ENCODE measurements at places on chromosomes 5 and 9.
A peak's percentile ranks its signal among the peaks of the same experiment; 100 is the strongest.

DNA sequence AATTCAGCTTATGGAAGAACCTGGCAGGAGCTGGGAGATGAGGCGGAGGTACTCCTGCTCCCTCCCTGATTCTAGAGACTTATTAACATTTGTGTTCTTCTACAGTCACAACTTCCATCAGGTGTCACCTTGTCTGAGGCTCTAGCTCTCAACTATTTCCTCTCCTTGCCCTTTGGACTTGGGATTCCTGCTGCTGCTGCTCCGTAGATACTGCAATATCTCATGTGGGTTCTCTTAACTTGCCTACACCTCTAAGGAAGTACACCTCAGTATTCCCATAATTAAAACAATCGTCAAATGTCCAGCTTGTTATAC is 21.2 kb downstream of the ANXA1 start:
- DNase-seq: no peak

GRCh38 chr5:116559673-116560164 is 14.9 kb downstream of the SEMA6A start:
- no peak for DNase-seq

DNA sequence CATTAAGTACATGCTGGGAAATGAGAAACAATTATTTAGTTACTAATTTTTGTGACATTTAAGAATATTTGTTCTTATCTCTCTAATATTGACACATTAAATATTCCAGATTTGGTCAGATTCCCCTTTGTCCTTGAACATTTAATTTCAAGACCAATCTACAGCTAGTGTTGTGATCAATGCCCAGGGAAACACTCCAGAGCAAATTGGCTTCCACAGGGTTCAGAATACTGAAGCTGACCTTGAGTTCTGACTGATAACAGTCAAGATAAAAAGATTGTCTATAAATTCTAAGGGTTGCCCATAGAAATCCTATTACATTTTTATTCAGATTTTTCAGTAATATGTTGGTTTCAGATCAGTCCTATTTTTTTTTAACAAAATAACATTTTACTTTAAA is 31.3 kb downstream of the ZFYVE16 start:
- no peak for DNase-seq

- no peak for DNase-seq
Measured at GRCh38 chr5:148002451-148002850, 61.3 kb upstream of the SPINK5 start.

DNA sequence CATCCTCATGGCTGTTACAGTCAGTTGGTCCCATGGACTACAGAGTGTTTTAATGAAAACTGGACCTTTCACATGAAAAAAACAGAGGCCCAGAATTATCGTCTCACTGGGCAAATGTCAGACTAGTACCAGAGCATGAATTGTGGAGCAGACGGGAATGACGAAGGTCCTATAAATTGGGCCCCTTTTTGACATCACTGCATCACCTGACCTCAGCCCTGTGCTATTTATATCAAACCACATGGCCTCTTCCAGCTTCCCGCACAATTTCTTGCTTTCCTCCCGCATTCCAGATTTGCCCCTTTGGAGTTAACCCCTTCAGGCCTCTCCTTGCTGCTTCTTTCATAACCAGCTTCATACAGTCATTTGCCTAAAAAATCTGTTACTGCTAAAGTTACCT is 301.7 kb downstream of the ATPSCKMT start:
- DNase-seq: no peak

DNA sequence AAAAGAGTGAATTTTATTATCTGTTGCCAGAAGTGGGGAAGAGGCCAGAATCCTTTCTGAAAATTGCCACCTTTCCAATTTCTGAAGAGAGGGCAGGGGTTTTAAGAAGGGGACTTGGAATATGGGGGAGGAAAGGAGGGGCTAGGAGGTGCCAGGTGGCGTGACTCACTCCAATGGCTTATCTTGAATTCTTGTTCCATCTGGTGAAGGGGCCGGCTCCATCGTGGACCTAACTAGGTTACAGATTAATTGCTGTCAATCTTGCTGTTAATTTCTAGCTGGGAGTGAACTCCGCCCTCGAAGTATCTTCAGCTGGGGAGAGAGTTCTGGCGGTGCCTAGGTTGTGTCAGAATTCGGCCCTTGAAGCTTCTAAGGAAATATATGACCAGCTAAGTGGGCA is 138.7 kb downstream of the YTHDC2 start:
- DNase-seq: no peak

DNA sequence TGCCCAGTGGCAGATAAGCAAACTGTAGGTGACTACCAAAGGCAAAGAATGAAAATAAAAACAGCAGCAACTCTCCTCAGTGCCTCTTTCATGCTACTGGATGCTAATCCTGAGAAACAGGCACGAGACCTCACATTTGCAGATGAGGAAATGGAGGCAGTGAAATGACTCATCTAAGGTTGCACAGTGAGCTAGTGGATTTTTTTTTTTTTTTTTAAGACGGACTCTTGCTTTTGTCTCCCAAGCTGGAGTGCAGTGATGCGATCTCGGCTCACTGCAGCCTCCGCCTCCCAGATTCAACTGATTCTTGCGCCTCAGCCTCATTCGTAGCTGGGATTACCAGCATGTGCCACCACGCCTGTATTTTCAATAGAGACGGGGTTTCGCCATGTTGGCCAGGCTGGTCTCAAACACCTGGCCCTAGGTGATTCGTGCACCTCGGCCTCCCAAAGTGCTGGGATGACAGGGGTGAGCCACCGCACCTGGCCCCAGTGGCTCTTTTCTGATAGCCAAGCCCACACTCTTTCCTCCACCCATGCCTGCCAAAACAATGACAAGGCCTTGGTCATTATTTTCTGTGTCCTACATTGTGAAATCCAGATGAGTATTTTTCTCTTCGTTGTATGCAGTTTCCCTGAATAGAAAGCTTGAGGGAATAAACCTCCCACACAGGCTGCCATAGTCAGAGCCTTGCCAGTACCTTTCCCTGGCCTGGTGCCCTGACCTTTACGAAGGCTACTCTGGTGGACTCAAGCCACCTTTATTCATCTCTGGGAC is 19.2 kb downstream of the DOCK2 start:
- DNase-seq: no peak

GRCh38 chr9:136795000-136795348 is 1.2 kb upstream of the CCDC183 start:
- DNase-seq: no peak

- DNase-seq: no peak
Measured at GRCh38 chr5:1441166-1441865, 3.9 kb downstream of the SLC6A3 start.

- no peak for DNase-seq
Measured at GRCh38 chr5:119080936-119081335, 10.0 kb downstream of the DMXL1 start.

DNA sequence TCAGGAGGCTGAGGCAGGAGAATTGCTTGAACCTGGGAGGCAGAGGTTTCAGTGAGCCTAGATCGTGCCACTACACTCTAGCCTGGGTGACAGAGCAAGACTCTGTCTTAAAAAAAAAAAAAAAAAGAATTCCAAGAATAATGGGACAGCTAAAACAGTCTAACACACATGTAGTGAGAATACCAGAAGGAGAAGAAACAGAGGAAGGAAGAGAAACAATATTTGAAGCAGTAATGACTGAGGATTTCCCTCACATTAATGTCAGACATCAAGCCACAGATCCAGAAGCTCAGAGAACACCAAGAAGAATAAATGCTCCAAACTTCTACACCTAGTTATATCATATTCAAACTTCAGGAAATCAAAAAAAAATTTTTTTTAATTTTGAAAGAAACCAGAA is 47.1 kb upstream of the EFNA5 start:
- no peak for DNase-seq

DNA sequence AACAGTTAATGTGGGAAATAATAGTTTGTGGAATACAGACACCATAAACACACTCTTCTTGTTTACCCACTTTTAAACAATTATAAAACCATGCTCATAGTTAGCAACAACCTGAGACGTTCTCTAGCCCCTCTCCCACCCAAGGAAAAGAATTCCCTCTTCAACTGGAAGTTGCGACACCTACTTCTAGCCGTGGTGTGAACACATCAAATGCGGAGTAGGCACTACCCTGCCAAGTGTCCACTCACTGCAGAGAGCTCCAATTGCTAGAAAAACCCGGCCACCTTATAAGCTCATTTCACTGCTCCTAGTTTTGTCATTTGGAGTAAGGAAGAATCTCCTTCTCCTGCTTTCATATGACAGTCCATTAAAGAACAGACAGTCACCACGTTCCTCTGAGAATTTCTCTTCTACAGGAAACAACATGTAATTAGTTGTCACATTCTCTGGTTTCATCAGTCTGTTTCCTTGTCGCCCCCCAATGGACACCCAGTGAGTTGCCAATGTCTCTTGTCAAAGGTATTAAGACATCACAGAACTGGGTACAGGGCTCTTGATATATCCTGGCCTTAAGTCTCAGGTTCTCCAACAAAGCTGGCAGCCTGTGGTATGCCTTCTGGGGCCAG is 47.3 kb downstream of the PRLR start:
- peak; percentile 31 for DNase-seq

DNA sequence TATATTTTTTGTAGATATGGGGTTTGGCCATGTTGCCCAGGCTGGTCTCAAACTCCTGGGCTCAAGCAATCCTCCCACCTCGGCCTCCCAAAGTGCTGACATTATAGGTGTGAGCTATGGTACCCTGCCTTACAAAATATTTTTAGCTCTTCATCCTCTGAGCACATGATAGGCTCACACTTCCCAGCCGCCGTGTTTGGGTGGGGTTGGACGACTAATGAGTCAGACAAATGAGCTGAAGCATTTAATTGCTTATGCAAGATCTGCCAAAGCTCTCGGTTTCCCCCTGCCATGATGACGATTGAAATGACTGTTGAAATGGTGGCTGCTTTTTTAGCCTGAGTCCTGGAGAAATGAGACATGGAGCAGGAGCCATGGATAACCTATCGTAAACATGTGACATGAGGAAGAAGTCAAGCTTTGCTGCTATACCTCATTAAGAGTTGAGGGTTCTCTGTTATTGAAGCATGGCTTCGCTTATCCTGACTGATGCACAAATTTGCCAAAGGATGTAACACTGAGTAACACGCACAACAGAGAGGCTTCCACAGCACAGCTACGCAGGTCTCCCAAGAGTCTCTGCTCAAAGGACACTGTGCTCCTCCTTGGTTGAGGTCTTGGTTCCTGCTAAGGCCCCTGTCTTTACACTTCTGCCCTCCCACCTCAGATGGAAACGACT is 48.2 kb upstream of the GFPT2 start:
- no peak for DNase-seq

GRCh38 chr5:139543423-139543991 is 17.6 kb upstream of the UBE2D2 start:
- DNase-seq: no peak

DNA sequence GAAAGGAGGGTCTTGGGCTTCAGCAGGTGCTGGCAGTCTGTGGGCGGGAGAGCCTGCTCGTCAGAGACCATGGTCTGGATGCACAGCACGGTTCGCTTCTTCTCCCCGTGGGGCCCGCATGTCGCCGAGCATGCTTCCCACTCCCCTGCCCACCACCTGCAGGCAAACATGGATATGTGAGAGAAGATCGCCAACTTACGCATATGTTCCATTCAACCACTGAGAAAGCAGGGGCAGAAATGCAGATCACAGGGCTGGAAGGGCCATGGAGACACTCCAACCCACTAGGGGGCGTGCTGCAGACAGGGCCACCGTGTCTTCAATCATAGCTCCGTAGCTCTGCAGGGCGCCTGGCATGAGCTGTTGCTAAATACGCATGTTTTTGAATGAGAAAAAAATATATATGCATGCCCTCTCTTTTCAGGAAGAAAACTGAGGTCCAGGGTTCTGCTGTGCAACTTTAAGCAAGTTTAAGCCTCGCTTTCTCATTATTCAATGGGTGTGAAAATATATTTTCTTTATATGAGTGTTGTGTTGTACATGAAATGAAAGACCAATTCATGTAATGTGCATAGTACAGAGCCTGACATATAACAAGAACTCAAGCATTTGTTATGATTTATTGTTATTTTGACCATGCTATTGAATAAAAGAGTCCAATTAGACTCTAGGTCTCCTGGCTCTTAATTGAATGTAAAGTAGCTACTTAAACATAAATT is 148.0 kb downstream of the TARS1 start:
- no peak for DNase-seq

- DNase-seq: peak; percentile 78
Measured at GRCh38 chr5:179771311-179771895, 22.4 kb upstream of the LTC4S start.

DNA sequence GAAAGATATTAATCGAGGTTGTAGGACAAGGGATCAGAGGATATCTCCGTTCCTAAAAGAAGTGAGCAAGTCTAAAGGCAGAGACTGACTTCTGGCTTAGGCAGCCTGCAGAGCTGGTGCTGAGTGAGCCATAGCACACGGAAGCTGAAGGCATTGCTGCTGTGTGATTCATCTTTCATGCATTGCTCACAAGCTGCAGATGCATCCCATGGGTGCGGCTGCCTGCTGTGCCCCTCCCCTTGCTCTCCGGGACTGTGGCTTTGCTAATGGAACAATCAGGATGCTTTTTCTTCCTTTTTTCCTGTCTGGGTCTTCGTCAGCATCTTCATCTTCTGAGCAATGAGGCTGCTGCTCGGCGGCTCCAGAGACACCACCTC is 341.4 kb downstream of the DIRAS2 start:
- DNase-seq: no peak

DNA sequence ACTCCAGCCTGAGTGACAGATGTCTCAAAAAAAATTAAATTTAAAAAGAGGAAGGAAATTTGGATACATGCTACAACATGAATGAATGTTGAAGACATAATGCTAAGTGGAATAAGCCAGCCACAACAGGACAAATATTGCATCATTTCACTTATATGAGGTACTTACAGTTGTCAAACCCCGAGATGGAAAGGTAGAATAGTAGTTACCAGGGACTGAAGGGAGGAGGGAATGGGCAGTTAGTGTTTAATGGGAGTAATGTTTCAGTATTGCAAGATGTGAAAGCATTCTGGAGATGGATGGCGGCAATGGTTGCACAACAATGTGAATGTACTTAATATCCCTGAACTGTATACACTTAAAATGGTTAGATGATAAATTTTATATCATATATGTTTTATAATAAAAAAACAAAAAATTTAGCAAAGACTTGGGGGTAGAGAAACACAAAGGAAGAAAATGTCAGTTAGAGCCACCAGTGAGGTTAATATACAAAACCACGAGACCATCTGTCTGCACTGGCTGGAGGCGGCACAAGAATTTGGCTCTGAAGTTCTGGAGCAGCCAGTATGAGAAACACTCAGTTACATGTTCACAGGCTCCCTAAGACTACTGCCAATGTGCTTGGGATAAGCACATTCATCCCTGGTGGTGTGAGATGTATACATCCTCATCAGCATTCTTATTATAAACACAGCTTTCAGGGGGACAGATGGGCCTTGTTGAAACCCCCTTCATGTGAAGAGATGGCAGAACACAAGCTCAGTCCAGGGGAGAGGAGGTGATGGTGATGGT is 37.0 kb upstream of the RPS23 start:
- DNase-seq: no peak

- no peak for DNase-seq
Measured at GRCh38 chr9:7137571-7137970, 379.8 kb downstream of the KDM4C start.
